ENCODE measurements at places on chromosomes 13 and 19.

- no peak for DNase-seq
Measured at GRCh38 chr19:1389033-1389940, 5.6 kb downstream of the NDUFS7 start.

- DNase-seq, result no peak
Measured at GRCh38 chr13:92137520-92137919, 739.1 kb downstream of the GPC5 start.

- DNase-seq, result no peak
Measured at GRCh38 chr19:10207026-10207425, 12.3 kb upstream of the DNMT1 start.

DNA sequence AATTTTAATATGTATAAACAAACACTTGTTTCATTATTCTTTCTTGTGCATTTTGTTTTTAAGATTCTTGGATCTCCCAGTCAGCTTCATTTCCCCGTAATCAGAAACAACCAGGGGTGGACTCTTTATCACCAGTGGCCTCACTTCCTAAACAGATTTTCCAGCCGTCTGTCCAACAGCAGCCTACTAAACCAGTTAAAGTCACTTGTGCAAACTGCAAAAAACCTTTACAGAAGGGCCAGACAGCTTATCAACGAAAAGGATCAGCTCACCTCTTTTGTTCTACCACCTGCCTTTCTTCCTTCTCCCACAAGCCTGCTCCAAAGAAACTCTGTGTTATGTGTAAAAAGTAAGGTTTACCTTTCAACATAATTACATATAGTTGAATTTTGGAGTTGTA lies 44.3 kb downstream of the ZMYM2 start:
- DNase-seq, result no peak

GRCh38 chr13:21703846-21704245 lies 33.0 kb downstream of the FGF9 start:
- DNase-seq, result no peak

DNA sequence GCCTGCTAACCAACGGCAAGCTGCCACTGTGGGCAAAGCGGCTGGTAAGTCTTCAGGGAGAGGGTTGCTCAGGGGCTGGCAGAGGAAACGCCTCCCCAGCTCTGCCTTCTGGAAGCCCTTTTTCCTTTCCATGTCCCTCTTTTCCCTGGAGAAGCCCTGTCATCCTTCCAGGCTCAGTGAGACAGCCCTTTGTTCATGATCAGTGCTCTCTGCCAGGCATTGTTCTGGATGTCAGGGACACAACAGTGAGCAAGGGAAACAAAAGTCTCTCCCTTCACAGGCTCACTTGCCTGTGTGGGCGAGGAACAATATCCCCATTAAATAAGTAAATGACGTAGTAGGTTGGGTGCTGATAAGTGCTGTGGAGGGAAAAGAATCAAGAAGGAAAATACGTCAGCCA lies 13.9 kb upstream of the OVOL3 start:
- no peak for DNase-seq

- DNase-seq, result no peak
Measured at GRCh38 chr13:73210218-73210883, 151.5 kb downstream of the KLF5 start.

DNA sequence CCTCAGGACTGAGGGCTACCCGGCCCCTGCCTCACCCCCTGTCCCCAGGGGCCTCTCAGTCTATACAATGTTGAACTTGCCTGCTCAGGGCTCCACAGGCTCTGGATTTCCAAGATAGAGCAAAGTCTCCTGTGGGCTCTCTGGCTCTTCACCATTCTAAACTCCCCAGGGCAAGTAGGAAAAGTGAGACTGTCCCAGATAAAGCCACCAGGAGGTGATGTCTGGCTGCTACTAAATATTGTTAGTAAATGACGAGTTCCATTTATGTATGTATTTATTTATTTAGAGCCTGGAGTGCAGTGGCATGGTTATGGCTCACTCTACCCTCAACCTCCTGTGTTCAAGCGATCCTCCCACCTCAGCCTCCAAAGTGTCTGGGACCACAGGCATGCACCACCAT lies 73.6 kb upstream of the SIAH3 start:
- DNase-seq, result no peak

GRCh38 chr19:18401580-18402112 lies 4.2 kb upstream of the LRRC25 start:
- no peak for DNase-seq

DNA sequence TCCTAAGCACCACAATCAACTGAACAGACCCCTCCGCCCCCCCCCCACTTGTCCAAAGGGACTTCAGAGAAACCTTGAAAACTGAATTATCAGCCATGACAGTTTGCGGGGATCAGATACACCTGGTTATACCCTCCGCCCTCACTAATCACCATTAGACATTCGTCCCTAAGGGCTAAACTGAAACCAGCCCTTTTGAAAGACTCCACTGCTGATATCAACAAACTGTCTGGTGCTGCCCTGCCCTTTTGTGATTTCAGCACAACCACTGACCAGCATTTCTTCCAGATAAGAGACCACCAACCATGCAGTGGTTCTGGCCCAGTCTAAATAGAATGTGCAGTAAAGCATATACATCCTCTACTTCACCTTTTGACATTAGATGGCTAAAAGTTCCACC lies 1422.9 kb downstream of the EFNB2 start:
- no peak for DNase-seq

GRCh38 chr13:109162248-109163036 lies 533.0 kb downstream of the MYO16 start:
- no peak for DNase-seq

DNA sequence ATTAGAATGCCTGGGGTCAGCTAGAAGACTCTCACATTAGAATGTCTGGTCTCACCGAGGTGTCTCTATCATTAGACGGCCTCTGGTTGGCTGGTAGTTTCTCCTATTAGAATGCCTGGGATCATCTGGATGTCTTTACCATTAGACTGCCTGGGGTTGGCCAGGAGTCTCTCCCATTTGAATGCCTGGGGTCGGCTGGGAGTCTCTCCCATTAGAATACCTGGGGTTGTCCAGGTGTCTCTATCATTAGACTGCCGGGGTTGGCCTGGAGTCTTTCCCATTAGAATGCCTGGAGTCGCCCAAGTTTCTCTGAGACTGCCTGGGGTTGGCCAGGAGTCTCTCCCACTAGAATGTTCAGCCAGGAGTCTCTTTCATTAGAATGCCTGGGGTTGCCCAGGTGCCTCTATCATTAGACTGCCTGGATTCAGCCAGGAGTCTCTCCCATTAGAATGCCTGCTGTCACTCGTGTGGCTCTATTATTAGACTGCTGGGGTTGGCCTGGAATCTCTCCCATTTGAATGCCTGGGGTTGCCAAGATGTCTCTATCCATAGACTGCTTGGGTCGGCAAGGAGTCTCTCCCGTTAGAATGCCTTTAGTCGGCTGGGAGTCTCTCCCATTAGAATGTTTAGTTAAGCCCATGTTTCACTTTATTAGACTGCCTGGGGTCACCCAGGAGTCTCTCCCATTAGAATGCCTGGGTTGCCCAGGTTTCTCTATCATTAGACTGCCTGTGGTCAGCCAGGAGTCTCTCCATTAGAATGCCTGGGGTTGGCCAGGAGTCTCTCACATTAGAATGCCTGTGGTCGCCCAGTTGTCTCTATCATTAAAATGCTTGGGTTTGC lies 1467.8 kb downstream of the UQCRFS1 start:
- DNase-seq, result no peak

DNA sequence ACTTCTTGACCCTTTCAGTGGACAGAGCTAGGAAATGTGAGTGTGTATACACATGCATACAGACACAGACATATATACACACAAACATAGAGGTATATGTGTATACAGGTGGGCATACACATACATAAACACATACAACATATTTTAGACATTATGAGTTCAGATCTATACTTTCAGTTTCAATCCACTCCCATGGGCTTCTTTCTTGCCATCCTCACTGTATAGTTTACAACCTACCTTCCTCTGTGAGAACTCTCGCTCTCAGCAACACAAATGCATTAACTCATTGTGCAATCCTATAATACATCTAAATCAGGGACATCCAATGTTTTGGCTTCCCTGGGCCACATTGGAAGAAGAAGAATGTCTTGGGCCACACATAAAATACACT lies 21.2 kb upstream of the SCEL start:
- no peak for DNase-seq

GRCh38 chr13:25237083-25237482 lies 50.2 kb downstream of the MTMR6 start:
- no peak for DNase-seq

GRCh38 chr19:35889370-35890112 lies 10.8 kb downstream of the NFKBID start:
- no peak for DNase-seq

GRCh38 chr13:98478189-98479129 lies 98.4 kb downstream of the STK24 start:
- DNase-seq, result no peak

DNA sequence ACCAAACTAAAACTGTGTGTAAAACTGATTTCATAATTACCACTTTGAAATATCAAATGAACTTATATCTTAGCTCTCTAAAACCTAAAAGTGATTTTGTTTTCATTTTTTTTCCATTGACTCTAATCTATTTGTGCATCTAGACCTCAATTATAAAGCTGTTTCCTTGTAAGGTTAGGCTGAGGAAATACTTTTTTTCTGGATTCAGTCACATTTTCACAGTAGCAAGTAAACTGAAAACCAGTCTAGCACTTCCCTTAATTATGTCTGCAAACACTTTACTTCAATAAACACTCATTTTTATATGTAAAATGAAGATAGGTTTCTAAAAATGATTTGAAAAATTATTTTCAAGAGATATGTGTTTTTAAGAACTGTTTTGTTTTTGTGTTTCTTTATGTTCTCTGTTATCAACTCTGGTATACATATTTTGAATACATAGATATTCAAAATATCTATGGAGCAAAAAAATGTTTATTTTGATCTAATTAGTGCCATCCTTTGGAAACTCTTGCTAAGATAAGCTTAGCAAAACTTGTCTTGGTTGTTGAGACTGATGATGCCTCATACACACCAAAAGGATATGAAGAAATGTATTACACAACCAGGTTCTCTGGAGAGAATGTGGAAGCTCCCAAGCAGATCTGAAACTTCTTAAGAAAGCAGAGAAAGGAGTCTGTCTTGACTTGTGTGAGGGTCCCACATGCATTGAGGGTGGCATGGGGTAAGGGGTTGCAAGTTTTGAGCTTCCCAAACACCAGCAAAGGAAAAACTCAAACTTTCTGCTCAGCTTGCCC lies 1887.4 kb downstream of the PCDH9 start:
- no peak for DNase-seq

DNA sequence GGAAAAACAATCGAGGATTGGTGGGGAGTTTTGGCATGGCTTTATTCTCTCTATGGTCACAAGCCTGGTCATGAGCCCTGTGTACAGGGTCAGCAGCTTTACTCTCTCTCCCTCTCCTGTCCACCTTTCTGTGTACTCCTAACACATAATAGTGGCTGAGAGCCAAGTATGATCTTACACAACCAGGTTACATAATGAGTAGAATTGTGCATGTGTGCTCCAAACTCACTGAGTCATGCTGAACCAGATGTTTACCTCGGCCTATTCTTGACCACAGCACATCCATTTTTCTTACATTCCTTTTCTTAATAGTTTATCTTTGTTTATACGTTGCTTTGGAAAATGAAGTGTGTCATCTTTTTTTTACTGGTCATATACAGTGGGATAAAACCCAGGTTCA lies 53.1 kb downstream of the ZNF254 start:
- no peak for DNase-seq

GRCh38 chr13:45232591-45232990 lies 31.7 kb upstream of the KCTD4 start:
- DNase-seq, result no peak
